CD8-positive, alpha-beta memory T cell (primary cell): ENCODE measurements at places on chromosomes 6 and 20. TPM values are rescaled to one million over a fixed set of nuclear protein-coding genes. Genes with fewer than 3 reads are reported as not detected.

DNA sequence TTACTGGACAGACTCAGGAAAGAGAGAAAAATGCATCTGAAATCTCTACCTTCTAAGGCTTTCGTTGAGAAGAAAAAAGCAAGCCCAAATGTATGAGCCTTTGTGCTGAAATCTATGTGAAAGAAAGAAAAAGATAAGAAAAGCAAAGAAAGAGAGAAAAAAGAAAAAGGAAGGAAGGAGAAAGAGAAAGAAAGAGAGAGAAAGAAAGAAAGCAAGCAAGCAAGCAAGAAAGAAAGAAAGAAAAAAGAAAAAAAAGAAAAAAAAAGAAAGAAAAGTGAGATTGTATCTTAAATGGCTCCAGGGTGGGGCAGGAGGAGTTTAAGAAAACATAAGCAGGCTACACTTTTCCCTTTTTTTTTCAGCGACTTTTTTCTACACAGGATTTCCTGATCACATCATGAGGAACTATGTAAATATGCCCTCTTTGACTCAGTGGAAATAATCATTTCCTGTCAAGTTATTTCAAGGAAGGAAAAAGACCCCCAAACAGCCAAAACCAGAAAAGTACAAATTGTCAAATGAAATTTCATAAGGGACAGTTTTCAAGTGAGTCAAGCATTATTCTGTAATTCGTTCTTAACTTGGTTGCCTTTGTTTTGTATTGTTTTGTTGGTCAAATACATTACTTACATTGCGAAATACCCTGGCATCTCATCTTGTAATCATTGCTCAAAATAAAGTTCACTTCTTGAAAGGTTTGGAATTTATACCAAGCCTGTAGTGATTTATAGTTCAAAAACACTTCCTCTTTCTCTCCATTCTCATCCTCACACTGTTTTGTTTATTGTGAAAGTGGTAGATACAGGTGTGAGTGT lies 79.5 kb upstream of the RNF217 start:
- H3K4me3 ChIP-seq, result no peak overlapping the region
- no peak for DNase-seq
- H3K27me3 ChIP-seq, result no peaks in the 10 kb centered on the region
- no peak overlapping the region for H3K27ac ChIP-seq

The NRM gene
- total RNA-seq, result 29.2 TPM

DNA sequence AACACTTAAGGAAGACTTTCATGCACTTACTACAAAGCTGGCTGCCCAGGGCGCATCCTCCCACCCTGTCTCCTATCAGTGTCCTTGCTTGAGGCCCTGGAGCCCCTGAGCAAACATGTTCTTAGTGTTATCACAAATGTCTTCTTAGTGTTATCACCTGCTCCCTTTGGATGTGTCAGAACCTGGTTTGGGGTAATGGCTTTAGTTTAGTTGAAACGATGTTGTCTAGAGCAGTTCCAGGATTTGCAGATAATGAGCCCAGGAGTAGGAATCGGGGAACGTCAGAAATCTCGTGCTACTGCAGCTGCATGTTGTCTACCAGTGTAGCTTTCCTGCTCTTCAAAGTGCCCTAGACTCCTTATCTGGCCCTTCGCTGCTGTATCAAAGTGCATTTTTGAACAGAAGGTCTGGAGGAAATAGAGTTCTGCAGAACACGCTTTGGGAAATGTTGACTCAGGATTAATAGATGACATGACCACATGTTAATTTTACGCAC lies 69.6 kb downstream of the PHACTR2 start:
- no peak overlapping the region for H3K4me3 ChIP-seq
- no peaks in the 10 kb centered on the region for H3K4me1 ChIP-seq
- H3K27me3 ChIP-seq, result no peaks in the 10 kb centered on the region
- no peaks in the 10 kb centered on the region for H3K36me3 ChIP-seq
- H3K27ac ChIP-seq, result no peak overlapping the region

DNA sequence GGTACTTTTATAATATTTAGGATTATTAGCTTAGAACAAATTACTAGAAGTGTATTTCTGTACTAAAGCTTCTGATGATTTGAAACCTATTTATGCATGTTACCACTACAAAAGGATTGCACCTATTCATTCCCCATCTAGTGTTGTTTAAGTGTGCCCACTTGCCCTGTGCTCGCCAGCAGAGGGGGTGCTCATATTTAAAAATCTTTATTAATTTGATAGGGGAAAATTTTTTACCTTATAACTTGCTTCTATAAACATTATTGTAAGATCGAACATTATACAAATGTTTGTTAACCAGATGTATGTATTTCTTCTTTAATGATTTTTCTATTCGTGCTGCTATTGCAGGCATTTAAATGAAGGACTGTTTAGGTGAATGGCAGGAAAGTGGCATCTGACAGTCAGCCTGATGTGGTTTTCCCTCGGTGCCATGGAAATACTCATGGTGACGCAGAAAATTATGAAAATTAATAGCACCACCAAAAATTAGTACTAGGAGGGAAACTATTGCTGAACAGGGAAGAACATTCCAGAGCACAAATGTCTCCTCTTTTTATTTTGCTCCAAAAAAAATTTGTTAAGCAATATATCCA lies 44.1 kb upstream of the FNDC1 start:
- no peak overlapping the region for H3K27ac ChIP-seq
- no peaks in the 10 kb centered on the region for H3K4me1 ChIP-seq
- no peak for DNase-seq
- no peaks in the 10 kb centered on the region for H3K36me3 ChIP-seq
- H3K4me3 ChIP-seq, result no peak overlapping the region

DNA sequence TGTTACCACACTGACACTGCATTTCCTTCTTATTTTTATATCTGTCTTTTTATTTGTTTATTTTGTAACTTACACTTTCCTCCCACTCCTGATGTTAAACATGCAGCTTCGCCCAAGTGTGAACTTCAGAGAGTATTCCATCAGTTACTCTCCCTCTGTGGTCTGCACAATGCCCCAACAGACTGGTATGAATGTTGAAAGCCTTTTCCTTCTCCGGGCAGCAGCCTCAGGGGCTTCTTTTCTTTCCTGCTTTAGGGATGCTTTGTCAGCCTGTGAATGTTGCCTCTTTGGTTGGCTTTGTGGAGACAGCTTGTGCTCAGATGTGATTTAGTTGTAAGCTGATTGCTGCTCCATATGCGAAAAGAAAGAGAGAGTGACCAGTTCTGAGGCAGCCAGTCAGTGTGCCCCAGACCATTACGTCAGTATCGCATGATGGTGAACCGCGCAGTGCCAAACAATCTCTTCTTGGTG lies 44.0 kb downstream of the SMPDL3A start:
- H3K4me1 ChIP-seq, result no peaks in the 10 kb centered on the region
- H3K36me3 ChIP-seq, result no peaks in the 10 kb centered on the region
- no peak overlapping the region for H3K4me3 ChIP-seq
- no peaks in the 10 kb centered on the region for H3K27me3 ChIP-seq

The ENTPD6 gene
- 44.2 TPM for total RNA-seq
